ENCODE measurements at places on chromosomes 16 and 17.
A peak's percentile ranks its signal among the peaks of the same experiment; 100 is the strongest.

DNA sequence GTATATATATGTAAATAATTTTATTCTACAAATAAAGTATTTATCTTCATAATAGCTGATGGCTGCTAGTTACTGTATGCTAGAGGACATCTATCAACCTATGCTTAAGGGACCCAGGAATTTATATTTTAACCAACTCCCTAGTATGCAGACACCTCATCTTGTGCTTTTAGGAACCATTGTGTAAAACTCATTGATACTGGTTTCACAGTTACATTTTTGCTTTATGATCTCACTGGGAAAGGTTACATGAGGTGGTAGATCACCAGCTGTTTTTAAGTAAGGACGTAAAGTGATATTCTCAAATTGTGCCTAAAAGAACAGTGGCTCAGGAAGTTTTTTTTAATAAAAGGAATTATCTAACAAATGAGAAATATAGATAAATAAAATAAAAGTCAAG is 56.4 kb downstream of the VMP1 start:
- no peak for DNase-seq

DNA sequence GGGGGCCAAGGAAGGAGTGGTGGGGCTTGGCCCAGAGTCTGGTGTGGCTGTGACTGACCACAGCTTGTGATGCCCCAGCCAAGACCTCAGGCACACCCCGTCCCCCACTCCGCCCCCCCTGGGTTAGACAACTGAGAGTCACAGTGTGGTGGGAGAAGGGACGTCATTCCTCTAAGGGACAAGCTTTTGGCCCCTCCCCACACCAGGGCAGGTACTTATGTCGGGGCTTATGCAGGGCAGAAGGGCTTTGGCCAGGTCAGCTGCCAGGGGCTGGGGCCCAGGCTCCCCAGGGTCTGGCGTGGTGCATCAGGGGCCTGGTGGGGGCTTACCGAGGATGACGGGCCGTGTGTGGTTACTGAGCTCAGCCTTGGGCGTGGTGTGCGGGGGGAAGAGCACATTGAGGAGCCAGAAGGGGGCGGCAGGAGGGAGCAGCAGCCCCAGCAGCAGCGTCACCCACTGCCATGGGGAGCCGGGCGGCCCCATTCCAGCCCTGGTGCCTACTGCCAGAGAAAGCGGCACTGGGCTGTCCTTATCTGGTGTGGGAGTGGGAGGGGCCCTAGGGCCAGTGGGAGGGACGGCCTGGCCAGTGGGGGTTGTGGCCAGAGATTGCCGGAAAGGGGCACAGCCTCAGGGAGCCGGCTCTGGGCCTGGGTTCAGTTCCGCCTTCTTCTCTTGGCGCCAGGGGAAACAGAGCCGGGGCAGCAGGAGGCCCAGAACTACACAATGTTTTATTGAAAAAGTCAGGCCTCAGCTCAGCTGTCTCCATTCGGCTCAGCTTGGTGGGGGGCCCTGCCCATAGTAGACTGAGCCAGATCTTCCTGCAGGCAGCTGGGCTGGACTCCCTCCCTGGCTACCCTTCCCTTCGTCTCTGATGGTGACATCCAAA is at the start of gene LCAT:
Gene LCAT (minus strand): TSS at position 502 of the 886 bp plus-strand sequence. CDS start 19 bp downstream, at position 483.
- DNase-seq: peak; percentile 75

DNA sequence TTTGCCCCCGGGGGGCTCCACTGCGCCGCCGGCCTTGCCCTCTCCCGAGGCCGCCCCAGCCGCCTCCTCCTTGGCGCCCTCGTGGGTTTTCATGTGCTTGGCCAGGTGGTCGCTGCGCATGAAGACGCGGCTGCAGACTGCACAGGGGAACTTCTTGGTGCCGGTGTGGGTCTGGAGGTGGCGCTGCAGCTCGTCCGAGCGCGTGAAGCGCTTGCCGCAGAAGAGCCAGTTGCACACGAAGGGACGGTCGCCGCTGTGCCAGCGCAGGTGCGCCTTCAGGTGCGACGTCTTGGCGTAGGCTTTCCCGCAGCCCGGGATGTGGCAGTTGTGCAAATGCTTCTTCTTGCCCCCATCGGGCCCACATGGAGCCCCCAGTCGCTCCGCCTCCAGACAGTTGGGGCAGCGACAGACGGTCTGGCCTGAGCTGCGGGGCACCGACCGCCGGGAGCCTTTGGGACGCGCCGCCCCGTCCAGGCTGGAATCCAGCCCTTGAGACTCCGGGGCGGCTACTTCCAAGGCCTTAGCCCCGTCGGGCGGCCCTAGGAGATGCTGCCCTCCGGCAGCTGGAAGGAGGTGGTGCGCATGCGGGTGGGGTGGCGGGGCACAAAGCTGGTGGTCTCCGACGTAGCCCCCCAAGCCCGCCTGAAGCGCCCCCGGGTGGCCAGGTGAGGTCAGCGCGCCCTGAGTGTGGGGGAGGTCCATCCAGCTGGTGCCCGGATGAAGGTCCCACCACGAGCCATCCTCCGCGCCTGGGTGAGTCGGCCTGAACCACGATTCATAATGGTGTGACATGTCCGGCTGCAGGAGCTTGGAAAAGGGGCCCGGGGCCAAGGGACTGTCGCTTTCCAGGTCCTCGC is 3.4 kb downstream of the SP6 start:
- no peak for DNase-seq

DNA sequence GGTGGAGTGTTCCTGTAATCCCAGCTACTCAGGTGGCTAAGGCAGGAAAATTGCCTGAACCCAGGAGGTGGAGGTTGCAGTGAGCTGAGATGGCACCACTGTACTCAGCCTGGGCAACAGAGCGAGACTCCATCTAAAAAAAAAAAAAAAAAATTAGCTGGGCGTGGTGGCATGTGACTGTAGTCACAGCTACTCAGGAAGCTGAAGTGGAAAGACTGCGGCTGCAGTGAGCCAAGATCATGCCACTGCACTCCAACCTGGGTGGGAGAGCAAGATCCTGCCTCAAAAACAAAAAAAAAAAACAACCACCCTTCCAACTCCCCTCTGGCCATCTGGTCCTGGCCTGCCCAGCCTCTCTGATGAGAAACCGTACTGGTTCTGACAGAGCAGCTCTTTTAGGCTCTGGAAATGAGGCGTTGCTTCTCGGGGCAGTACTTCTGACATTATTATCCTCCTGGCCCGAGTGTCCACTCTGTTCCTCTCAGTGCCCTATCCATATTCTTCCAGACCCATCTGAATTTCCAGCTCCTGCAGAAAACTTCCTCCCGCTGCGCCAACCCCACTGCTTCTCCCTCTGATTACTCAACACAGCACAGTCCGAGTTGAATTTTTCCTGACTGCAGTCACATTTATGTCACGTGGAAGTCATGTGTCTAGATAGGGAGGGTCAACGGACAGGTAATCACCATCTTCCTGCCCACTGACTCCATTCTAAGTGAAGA is 13.3 kb downstream of the GGA2 start:
- no peak for DNase-seq

DNA sequence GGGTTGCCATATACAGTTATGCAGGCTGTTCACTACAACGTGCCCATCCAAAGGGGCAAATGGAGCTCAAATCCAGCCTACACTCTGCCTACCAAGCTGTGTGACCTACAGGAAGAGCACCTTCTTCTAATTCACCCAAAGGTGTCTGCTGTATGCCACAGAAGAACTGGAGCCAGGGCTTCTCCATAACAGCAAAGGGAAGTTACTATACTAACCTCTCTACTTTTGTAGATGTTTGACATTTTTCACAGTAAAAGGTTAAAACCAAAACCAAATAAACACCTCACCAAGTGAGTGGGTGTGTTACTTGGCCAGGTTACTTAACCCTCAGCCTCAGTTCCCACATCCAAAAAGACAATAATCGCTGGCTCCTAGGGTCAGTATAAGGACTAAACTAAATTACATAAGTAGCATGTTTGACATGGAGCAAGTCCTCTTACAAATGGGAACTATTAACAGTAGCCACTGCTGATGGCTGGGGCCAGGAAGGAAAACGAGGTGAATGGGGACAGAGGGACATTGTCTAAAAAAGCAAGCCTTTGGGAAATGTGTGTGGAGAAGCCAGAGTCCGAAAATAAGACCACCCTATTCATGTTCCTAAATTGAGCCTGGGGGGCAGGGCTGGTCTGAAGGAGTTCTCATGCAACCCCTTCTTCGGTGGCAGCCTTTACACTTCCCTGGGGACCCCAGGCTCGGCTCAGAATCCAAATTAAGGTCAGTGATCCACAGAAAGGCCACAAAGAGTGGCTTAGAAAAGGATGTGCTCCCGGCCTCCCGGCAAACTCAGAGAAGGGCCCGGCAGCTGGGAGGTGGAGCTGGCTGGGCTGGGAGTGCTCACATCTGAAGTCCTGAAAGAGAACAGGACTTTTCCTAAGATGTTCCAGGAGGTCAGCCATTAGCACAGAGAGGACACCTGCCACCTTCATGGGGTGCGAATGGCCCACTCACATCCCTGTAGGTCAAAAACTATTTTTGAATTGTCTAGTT is 13.5 kb downstream of the CUEDC1 start:
- no peak for DNase-seq

DNA sequence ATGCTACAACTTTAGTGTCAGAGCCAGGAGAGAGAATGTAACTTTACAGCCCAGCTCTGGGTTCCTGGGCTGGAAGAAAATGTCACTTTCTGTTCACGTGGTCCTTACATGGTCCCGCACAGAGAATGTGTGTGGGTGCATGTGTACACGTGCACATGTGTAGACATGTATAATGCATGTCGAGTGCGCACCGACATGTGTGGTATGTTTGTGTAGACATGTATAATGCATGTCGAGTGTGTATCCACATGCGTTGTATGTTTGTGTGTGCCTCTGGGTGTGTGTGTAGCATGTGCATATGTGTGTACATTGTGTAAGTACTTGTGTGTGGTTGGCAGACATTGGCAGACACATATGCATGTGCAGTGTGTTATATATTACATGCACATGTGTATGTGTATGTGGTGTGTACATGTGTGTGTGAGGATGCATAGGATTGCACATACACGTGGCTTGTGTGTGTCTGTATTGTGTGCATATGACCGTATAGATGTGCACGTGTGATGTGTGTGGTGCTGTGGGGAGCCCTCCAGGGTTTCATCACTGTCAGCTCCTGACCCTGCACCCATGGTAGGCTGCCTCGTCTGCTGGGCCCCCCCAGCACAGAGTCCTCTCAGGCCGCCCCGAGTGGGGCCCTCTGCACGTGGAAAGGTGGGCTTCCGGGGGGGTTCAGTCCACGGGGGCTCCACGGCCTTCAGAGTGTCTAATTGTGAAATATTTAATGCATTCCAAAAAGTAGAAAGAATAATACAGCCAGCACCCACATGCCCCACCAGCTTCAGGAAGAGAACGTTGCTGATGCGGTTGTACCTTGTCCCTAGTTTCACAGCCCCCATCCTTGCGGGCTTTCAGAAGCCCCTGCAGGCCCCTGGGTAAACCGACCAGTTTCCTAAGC is 214.2 kb upstream of the GSE1 start:
- DNase-seq: no peak

DNA sequence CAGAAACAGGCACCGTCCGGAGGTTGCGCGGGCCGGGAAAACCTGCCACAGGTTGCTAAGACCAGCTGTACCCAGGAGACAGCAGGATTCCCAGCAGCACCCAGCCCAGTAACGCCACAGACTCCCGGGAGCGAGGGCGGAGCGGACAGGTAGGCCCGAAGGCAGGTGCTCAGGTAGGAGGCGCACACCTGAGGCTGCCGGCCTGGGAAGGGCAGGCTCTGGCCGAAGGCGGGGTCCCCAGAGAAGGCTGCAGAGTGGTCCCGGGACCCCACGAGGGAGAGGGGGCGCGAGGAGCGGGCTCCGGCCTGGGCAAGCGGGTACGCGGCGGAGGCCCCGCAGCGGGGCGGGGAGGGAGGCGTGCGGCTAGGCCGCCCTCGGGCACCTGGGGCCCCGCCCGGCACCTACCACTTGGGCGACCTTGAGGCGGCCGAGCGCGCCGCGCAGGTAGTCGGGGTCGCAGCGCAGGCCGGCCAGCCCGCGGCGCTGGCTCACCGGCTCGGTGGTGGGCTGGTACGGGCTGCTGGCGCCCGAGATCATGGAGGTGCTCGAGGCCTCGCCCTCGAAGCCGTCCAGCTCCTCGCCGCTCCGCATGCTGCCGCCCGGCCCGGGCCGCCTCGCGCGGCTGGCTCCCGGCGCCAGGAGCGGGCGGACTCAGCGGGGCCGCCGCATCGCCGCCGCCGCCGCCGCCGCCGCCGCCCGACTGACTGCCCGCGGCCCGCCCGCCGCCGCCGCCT is 441 bp downstream of the CMTM4 start:
- no peak for DNase-seq

DNA sequence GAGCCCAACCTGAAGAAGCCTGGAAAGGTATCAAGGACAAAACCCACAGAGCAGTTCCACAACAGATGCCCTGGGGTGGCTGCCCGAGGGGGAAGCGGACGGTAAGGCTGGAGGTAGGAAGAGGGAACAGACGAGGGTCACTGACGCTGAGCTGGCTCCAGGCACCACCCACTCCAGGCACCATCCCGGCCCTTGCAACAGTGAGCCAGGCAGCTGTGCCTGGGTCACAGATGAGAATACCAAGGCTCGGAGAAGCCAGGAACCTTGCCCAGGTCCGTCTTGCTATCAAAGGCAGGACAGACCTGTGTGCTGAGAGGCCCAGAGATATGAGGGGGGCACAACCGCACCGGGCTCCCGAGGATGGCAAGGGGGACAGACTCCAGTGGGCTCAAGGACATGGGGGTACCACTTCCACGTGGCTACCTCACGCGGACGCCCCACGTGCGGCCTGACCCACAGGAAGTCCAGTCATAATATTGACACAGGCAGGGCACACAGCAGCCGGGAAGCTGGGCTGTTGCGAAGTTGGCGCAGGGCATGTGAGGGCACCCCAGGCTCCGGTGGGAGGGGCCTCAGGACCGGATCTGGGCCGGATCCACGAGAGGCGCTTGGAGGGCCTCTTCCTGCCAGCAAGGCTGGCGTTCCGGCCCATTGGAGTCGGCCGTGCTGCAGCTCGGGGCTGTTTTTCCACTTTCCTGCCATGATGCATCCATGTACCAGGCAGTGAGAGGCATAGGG is 29.9 kb downstream of the PEMT start:
- no peak for DNase-seq

- DNase-seq: no peak
Observed at GRCh38 chr17:81200201-81200600, 22.6 kb downstream of the CEP131 start.

DNA sequence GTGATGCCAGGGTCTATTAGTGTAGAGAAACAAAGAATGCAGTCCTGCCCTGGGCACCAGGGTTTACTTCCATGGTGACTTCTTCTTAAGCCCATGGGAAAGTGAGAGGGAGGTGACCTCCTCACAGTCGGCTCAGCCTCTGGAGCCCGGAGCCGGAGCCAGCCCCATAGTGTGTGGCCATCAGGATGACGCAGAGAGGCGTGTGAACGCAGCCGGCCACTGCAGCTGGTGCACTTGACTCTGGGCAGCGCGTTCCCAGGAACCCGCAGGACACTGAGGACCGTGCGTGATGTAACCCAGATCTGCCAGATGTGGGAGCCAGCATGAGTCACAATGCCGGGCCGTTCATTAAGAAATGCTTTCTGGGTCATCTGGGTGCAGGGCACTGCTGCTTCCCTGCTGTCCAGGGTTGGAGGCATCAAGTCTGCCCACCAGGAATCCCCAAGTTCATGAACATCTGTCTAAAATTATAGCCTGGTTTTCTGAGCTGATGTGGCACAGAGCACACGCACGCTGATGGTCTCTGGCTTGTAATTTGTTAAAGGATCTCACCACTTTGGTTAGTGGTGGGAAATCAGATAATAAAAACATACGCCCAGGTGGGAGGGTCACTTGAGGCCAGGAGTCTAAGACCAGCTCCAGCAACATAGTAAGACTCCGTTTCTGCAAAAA is 114.1 kb downstream of the PITPNC1 start:
- DNase-seq: peak; percentile 76
